ENCODE measurements at places on chromosomes 2 and 18.

- DNase-seq, result no peak
Measured at GRCh38 chr2:238350150-238350897, 30.0 kb downstream of the TRAF3IP1 start.

GRCh38 chr2:173221937-173222594, 132.6 kb upstream of the CDCA7 start:
- no peak for DNase-seq

DNA sequence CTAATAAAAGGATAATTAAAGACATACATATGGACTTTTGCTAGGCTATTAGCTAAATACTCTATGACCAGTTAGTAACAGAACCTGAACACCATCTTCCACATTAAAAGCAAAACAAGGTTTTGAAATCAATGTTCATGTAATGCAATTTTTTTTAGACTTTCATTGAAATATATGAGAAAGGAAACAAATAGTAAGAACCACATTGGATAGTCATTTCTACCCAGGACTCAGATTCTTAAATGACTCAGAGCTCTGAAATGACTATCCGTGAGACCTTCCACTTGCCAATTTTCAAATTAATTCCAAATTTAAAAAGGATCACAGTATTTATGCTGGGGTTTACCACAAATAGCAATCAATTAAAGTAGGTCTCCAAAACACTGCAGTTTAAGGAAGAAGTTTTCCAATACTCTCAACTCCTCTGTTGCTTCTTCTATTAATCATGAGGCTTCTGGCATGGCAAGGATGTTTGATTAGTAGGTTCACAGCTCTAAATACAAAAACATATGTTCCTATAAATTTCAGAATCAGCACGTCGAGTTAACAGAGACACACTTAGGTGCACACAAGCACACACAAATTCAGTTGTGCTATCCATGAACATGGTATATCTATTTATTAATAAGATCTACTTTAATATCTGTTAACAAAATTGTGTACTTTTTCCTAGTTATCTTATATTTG, 841.0 kb downstream of the RNF144A start:
- DNase-seq, result no peak

GRCh38 chr2:177625744-177626650, 233.4 kb downstream of the AGPS start:
- peak; percentile 18 for DNase-seq

DNA sequence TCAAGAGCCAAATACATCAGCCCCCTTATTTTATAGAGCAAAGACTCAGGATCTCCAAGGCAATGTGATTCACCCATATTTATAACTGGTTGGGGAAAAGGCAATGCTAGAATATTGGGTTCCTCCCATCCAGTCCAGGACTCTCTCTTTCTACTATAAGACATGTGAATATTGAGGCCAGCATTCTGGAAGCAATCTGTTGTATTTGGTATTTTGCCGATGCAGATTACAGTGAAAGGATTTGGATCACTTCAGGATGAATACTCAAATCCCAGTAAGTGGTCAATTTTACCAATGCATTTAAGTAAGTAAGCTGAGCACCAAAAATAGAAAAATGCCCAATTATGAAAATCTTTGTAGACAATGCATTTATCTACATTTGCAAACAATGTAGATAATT, 1834.7 kb upstream of the PIK3C3 start:
- no peak for DNase-seq

DNA sequence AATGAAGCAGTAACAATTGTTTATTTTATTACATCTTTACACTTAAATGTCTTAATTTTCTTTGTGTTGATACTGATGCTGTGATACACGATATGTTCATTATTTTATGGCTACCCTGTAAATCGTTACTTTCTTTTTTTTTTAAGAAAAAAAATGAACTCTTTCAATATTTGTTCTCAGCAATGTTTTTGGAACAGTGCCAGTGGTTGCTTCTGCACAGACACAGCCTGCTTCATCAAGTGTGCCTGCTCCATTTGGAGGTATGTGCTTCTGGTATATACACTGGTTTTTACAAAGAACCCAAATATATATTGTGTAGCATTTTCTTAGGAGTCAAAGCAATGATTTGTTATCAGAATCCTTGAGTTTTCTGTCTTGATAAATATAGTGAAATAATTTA, 62.2 kb upstream of the SCYGR2 start:
- DNase-seq, result no peak

- DNase-seq, result no peak
Measured at GRCh38 chr2:102872388-102872787, 110.6 kb downstream of the TMEM182 start.

- no peak for DNase-seq
Measured at GRCh38 chr2:150690261-150690660, 202.8 kb upstream of the RND3 start.

DNA sequence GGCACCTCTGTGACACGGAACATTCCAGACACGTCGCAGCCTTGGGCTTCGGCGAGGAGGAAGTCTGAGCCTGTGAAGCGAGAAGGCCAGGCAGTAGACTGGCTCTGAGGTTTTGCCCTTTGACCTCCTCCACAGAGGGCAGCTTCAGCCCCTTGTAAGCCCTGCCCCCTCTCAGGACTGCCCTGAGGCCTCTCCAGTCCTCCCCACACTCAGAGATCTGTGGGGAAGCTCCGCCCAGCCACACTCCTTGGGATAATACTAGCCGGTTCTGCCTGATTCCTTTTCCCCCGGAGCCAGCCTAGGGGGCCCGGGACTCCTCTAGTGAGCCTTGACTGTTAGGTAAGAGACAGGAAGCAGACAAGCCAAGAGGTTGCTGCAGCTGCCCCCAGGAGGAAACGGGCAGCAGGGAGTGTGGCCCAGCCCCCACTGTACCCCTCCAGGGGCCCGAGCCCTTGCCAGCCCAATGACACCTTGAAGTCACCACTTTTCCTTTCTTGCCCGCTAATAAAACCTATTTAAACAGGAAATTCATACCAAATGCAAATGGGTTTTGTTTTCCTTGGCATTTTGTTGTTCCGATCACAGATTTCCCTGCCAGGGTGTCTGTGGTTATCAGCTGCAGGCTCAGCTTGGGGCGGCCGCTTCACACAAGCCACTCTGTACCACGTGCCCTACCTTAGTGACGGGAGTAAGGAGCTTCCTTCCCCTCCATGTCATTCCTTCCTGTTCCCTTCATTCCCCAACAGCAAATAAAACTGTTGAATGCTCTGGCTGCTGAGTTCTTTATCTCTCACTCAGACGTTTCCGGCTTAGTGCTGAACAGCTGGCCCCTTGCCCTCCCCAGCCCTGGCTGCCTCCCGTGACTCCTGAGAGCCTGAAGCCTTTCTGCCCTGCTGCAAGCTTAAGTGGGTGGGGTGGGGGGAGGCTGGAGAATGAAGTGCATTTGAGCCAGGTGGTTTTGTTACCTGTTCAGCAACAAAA, 124.7 kb downstream of the CABLES1 start:
- peak; percentile 93 for DNase-seq

GRCh38 chr2:29611850-29612249, 309.5 kb downstream of the ALK start:
- no peak for DNase-seq

DNA sequence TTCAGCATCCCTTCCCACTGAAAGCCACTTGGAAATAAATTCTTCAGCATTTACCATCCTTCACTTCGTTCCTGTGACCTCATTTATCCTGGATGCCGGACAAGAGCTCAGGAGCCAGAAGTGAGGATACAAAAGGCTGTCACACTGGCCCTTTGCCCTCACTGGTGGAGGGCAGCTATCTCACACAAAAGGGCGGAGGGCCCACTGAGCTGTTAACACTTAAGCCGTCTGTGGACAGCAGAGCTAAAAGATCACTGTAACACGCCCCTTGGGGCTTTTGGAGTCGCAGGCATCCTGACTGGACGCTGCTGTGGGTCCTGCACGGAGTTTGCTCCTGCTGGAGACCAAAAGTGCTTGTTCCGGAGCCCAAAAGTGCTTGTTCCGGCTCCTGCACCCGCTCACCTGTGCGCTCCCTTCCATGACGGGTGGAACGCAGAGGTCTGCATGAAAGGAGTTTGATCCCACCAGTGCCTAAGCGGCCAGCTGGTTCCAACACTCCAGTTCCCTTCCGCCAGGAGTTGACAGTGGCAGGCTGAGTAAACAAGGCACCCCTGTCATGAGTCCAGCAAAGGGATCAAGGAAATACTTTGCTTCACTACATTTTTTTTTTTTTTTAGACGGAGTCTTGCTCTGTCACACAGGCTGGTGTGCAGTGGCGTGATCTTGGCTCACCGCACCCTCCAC, 572.0 kb upstream of the LINC00305 start:
- peak; percentile 53 for DNase-seq

DNA sequence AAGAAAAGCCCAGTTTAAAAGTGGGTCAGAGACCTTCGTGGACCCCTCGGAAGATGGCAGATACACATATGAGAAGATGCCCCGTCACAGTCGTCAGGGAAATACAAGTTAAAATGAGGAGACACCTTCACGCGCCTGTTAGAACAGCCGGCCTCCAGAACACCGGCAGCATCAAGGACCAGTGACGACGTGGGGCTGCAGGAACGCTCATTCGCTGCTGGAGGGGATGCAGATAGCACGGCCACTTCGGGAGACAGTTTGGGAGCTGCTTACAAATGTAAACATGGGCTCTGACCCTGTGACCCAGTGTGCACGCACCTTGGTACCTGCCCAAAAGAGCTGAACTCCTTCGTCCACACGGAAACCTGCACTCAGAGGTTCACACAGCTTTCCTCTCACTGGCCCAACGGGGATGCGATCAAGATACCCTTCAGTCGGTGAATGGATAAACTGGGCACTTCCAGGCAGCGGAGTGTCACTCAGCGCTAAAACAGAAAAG, 83.7 kb upstream of the CTDP1 start:
- no peak for DNase-seq

DNA sequence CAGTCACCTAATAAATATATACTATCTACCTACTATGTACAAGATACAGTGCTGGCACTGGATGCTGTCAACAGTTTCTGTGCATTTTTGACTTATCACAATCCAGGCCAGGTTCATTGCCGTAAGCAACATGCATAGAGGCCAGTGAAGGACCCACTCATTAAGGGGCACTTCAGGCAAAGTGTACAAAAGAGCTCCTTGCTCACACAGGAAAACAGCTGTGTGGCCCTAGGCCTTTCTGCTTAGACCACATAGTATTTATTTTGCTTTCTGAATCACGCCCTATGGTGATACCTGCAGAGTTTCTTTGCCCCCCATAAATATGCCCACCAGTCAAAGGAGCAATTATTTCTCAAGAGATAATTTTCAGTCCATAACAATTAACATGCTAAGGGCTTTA, 39.6 kb upstream of the STAT4 start:
- DNase-seq, result no peak

DNA sequence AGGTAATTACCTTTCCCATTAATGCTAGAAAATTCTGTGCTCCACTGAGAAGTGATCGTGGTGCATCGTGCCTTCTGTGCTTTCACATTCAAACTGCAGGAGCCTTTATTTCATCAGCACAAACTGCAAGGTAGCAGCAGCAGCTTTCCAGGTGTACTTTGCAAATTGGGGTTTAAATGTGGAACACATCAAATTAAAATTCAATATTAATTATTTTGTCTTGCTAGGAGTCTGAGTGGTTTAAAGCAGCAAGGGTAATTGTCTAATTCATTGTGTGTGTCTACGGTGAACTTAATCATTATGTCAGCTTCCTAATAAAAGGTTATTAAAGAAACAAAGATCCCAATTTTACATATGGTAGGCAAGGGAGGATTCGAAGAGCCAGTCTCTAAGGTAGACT, 180.8 kb upstream of the ATP5MC3 start:
- DNase-seq, result no peak

- peak; percentile 48 for DNase-seq
Measured at GRCh38 chr2:222398446-222398885, 25.9 kb upstream of the SGPP2 start.

GRCh38 chr2:40325116-40325515, 126.8 kb downstream of the SLC8A1 start:
- no peak for DNase-seq

DNA sequence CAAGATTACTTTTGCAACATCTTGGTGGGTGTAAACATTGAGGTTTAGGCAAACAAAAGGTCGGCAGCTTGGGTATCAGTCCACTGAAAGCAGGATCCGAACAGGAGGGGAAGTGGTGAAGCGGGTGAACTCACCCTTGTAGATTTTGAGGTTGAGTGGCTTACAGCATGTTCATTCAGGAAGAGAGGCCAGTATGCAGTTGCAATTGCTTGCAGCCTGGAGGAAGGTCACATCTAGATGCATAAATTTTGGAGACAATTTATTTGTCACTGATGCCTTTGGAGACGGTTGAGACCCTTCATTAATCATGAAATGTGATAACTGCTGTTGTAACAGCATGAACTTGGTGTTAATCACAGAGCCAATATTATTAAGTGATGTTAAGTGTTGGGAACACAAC, 131.1 kb downstream of the LTBP1 start:
- no peak for DNase-seq

- DNase-seq, result no peak
Measured at GRCh38 chr2:1784986-1785617, 40.8 kb upstream of the PXDN start.

DNA sequence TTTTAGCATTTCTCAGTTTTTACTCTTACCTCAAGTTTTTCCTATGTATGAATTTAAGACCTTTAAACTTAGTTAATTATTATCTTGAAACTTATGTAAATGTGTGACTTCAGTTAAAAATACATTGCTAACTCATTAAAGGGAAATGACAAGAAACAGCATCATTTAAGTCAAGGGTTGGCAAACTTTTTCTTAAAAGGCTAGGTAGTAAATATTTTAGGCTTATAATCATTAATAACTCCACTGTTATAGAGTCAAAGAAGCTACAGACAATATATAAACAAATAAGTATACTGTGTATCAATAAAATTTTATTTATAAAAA, 259.7 kb upstream of the RBMS1 start:
- no peak for DNase-seq

DNA sequence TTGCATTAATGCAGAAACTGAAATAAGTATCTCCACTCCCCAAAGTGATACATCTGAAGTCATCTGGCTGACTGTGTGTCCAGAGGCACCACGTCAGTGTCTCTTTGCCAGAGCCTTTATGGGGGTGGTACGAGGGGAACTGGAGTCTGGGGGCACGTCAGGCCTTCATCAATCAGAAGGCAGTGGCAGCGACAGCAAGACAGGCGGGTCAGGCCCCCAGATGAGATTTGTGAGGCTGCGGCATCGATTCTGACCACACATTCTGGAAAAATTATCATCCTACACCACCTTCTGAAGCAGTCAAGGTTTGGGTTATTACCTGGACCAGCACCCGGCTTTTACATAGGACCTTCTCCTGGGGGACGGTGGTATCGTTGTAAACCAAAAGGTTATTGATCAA, 223.6 kb downstream of the GBX2 start:
- DNase-seq, result no peak

GRCh38 chr2:189799531-189799930, 15.3 kb downstream of the PMS1 start:
- no peak for DNase-seq

DNA sequence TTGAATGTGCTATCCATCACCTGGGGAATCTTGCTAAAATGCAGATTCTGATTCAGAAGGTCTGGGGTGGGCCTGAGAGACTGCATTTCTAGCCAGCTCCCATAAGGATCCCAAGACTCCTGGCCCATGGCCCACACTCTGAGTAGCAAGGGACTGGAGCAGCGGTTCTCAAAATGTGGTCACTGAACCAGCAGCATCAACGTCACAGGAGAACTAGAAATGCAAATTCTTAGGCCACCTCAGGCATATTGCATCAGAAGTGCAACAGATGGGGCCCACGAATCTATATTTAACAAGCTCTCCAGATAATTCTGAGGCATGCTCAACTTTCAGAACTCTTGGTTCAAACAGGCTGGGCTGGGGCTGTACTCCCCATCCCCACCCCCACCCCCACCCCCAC, 74.6 kb downstream of the DHRS9 start:
- DNase-seq, result no peak
